ENCODE measurements at places on chromosomes 13 and 19.

- DNase-seq = no peak
Observed at GRCh38 chr13:72505376-72505775, 222.1 kb downstream of the MZT1 start.

DNA sequence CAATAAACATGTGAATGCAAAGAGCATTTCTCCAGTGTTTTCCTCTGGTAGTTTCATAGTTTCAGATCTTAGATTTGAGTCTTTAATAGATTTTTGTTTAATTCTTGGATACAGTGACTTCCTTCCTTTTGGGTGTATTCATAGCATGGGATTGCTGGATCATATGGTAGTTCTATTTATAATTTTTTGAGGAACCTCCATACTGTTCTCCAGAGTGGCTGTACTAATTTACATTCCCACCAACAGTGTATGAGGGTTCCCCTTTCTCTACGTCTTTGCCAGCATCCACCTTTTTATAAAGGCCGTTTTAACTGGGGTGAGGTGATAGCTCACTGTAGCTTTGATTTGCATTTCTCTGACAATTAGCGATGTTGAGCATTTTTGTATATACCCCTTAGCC, 9.3 kb upstream of the CALM3 start:
- DNase-seq = no peak

- no peak for DNase-seq
Observed at GRCh38 chr13:50224534-50224933, 209.3 kb downstream of the KCNRG start.

- DNase-seq = no peak
Observed at GRCh38 chr13:97307118-97307881, 85.2 kb downstream of the MBNL2 start.

DNA sequence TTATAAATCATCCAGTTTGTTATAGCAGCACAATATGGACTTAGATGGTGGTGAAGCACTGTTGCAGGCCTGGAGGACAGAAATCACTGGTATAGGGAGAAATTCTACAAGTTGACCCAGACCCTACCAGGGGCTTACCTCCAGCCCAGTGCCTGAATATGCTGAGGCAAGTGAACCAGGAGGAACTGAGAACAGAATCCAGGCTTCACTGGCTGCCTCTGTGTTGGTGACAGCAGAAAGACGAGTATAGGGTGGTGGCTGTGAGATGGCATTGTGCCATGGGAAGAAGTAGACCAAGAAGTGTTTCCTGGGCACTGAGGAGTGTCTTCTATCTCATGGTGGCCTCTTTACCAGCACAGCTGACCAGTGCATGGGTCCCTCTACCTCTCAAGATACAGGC, 15.9 kb upstream of the EID2 start:
- DNase-seq = no peak

GRCh38 chr19:15457701-15458484, 6.5 kb downstream of the RASAL3 start:
- DNase-seq = no peak

GRCh38 chr13:34864671-34865070, 77.4 kb upstream of the NBEA start:
- no peak for DNase-seq

DNA sequence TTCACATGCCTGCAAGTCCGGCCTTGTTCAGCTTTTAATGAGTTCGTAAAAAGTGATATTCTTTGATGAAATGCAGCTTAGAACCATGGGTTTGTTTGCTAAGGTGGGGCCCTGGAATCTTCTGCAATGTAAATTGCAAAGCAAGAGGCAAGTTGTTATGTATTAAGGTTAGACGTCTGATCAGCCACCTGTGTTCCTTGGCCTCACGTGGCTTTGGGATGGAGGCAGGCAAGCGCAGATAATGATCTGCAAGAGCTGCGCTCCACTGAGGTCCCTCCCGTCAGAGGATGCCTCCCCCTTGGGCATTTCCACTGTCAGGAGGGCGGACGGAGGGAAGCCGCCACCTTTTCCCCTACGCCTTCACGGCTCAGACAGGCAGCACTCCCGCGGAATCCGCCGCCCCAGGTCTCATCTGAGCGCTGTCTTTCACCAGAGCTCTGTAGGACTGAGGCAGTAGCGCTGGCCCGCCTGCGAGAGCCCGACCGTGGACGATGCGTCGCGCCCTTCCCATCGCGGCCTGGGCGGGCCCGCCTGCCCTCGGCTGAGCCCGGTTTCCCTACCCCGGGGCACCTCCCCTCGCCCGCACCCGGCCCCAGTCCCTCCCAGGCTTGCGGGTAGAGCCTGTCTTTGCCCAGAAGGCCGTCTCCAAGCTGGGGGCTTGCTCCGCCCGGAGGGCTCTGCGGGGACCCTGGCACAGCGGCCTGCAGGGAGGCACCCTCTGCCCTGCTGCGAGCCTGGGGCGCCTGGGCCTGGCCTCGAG, 110.9 kb downstream of the CRYL1 start:
- no peak for DNase-seq

GRCh38 chr13:80584306-80584705, 243.4 kb upstream of the SPRY2 start:
- DNase-seq = no peak

DNA sequence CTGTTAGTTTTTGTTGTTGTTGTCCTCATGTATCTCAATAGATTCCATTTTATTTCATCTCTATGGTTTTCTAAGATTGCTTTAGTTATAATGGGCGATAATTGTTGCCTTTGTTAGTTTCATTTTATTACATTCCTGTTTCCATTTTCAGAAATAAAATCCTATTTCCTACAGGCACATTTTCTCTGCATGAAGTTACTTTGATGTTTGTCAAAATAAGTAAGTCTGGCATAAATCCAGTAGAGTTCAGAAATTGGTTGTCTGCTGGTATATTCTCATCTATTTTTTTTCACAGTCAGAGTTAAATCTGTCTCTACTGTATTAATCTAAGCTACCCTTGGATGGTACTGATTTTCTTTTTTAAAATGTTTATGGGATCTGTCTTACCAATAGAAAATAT, 204.1 kb downstream of the MYO16 start:
- no peak for DNase-seq

DNA sequence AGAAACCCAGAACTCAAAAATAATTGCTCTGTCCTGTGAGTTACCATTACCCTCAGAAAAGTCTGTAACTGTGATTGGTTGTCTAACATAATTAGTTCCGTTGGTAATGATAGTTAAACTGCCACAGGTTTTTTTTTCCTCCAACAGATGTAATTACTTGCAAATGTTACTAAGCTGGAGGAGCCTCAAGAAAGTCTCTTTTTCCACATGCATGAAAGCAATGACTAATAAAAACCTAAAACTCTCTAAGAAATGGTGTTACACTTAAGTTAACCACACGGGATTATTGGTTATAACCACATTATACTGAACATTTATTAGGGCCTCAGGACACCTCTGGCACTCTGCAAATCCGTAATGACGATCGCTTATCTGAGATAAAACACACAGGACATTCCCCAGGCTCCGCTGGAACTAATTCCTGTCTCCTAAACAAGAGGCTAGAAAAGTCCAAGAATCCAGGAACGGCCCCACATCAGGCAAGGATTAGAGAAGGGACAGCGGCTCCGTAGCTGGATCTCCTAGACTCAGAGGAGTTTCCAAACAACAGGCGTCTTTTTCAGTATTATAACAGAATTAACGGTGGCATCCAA, 753 bp downstream of the ZNF235 start:
- no peak for DNase-seq

- no peak for DNase-seq
Observed at GRCh38 chr19:7879111-7879807, 5.1 kb upstream of the PRR36 start.

GRCh38 chr19:6047256-6047655, 63.0 kb downstream of the RFX2 start:
- DNase-seq = no peak

DNA sequence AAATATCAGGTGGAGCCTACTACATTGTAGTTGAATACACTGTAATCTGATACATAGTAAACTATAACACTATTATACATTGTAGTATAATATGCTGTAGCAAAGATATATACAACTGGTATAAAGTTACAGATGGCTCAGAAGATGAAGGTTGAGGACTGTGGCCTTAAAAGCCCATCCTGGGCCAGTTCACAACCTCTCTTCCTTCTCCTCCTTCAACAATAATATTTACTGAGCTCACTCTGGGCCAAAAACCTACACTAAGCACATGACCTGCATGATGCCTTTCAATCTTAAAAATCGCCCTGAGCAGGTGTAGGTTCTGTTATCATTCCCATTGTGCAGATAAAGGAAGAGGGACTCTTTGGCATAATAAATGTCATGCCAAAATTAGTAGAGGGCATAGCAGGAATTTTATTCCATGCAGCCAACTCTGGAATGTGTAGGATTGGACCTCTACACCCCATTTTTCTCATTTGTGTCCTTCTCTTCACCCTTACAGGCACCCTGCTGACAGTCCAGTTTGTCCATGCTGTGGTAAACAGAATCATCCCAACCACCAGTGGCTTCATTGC, 14.6 kb upstream of the SIN3B start:
- no peak for DNase-seq

GRCh38 chr13:51834581-51835171, 10.3 kb downstream of the TMEM272 start:
- no peak for DNase-seq

- no peak for DNase-seq
Observed at GRCh38 chr13:46759846-46760245, 37.1 kb downstream of the ESD start.

DNA sequence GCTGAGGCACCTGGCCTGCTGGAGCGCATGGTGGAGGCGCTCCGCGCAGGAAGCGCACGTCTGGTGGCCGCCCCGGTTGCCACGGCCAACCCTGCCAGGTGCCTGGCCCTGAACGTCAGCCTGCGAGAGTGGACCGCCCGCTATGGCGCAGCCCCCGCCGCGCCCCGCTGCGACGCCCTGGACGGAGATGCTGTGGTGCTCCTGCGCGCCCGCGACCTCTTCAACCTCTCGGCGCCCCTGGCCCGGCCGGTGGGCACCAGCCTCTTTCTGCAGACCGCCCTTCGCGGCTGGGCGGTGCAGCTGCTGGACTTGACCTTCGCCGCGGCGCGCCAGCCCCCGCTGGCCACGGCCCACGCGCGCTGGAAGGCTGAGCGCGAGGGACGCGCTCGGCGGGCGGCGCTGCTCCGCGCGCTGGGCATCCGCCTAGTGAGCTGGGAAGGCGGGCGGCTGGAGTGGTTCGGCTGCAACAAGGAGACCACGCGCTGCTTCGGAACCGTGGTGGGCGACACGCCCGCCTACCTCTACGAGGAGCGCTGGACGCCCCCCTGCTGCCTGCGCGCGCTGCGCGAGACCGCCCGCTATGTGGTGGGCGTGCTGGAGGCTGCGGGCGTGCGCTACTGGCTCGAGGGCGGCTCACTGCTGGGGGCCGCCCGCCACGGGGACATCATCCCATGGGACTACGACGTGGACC, 9.7 kb upstream of the STRN4 start:
- DNase-seq = no peak

DNA sequence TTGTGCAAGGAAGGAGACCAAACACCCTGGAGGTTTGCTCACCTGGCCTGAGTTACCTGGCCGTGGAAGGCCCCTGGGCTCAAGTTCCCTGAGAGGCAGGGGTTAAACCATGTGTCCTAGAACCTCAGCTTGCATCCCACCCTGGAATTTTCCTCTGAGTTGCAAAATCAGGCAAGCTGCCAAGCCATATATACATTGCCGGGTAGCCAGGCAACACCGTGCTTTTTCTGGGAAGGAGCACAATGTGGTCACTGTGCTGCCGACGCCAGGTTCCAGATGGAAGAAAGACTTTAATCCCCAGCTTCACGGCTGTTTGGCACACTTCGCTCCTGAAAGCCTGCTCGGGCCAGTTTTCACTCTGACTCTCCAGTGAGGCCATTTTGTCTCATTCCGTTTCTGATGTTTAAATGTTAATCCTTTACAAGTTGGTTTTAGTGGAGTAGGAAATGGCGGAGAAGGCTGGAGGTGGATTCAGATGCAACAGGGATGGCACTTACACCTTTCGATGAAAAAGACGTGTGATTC, 60.1 kb upstream of the PEG3 start:
- DNase-seq = no peak

DNA sequence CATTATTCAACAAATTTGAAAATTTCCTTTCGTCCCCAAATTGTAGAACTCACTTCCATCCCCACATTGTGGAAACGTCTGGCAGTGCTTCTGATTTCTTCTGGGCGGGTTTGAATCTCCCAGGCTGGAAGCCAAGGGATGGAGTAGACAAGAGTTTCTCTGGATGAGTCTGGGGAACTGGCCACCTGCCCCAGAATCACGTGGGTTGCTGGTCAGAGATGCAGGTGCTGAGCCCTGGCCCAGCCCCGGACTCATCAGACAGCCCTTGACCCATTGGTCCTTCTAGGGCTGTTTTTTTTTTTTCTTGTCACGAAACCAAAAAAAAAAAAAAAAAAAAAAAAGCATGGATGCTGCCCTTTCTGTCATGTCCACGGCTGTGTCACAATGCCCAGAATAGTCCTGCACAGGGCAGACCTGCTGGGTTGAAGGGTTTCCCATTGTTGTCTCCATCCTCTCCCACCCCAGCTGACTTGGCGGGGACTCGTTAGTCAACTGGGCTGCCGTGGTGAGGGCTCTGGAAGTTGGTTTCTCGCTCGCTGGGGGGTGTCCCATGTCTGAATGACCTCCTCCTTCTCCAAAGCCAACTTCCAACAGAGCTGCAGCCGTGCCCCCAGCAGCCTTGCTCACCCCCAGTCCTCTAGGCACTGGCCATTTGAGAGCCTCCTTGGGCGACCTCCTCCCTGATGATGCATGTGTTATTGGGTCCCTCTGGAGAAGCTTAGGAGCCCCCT, 12.8 kb downstream of the CHST8 start:
- no peak for DNase-seq

DNA sequence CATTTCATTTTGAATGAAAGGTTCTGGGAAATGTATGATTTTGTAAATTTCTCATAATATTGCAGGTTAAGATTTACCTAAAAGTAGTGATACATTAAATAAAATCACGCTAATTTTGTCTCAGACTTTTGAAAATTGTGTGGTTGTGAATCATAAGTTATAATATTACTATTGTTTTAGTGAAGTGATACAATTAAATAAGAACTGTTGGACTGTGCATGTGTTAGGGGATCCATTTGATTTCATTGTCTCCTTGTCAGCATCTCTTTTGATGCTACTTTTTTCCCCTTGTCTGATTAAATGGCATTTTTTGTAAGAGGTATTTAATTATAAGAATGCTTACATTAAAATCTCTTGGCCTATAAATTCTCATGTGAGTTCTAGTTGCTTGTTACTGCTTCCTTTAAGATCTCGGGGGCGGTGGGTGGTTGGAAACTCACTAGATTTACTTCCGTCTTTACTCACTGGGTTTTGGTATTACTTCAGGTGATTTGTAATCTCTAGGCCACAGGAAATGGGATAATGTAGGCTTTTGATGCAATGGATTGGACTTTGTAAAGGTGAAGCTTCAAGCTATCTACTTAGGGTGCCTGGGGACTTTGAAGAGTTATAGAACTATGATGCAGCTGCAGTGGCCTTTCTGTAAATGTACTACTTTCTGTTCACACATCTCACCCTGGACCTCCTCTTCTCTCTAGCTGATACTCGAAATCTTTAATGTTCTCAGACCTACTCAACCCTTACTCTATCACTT, 66.5 kb downstream of the PAN3 start:
- DNase-seq = no peak

GRCh38 chr13:40292108-40292507, 374.3 kb downstream of the FOXO1 start:
- no peak for DNase-seq

Measured in NCI-H2227 treated with DMSO at 0.1 percent for 48 hours (cell line).